ENCODE measurements at places on chromosomes 13 and 19.

DNA sequence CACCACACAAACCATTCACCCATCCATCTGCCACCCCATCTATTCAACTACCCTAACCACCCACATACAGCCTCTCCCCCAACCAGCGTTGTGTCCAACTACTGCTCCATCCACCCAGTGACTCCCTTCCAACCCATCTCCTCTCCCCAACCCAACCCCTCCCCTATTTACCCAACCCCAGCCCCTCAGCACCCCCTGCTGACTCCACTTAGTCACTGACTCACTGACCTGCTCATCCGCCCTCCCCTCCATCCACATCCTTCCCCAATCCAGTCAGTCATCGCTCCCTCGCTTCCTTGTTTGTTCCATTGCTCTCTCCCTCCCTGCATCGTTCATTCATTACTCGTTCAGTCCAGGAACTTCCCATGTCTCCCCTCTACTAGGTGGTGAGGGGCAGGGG lies 39.2 kb downstream of the KCNC3 start:
- no peak for ATAC-seq

GRCh38 chr13:19658831-19659230 lies 25.4 kb downstream of the MPHOSPH8 start:
- ATAC-seq = no peak

DNA sequence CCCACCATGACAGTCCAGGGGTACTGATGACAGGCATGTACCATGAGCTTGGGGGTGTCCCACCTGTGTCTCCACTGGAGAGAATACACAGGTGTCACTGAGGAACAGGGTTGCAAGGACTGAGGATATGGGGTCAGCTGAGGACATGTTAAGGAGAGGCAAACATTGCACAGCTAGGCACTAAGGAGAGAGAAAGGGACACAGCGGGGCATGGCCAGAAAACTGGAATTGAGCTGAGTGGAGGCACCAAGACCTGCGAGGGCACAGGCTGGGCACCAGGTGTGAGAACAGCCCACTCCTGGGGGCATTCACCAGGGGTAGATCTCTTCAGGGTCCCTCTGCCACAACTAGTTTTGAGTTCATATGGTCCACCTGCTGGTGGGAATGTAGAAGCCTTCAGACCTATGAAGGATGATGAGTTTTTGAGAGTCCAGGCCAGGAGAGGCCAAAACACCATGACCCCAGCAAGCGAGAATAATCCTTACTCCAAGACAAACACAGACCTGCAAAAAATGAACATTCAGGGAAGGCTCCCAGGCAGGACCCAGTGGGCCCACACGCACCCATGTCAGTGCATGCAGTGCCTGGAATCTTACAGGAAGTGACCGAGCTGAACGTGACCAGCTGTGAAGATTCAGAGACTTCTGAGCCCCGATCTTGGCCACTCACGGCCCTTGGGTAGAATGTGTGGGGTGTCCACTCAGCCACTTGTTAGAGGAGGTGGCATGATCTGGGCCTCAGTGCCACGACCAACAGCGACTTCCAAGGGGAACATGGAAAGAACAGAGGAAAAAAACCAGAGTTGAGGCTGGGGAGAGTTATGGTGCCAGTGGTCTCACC lies 1.4 kb upstream of the ZNF584 start:
- no peak for ATAC-seq

DNA sequence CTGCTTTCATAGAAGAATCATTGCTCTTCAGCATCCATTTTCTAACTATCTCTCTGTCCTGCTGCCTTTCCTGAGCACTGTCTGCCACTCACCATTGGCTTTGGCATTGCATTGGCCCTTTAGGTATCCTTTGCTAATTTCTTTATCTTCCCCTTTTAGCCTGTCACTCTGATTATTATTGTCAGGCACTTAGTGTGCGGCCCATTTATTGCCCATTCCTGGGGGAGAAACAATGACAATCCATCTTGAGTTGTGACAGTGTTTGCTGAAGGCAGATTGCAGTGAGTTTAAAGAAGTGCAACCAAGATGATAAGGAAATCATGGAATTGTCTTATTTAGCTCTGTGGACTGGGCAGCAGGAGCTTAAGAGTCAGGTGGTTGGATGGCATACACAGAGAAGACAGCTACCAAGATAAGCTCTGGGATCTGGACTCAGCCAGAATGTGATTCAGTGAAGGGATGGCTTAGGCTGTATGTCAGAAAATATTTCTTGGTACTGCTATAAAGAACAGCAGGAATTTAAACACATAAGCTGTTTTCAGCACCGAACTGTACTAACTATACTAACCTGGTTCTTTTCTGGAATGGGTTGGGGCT lies 25.3 kb downstream of the B3GLCT start:
- no peak for ATAC-seq

DNA sequence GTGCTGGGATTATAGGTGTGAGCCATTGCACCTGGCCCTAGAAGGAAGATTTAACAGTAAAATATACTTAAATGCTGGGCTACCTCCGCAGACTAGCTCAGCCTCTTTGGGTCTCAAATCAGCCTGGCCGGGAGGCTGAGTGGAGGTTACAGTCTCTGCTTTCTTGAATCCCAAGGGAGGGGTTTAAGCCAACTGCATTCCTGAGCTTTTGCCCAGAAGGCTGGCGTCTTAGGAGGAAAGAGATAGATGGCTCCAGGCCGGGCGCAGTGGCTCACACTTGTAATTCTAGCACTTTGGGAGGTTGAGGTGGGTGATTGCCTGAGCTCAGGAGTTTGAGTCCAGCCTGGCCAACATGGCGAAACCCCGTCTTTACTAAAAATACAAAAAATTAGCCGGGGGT lies 623 bp upstream of the C5AR1 start:
- no peak for ATAC-seq

DNA sequence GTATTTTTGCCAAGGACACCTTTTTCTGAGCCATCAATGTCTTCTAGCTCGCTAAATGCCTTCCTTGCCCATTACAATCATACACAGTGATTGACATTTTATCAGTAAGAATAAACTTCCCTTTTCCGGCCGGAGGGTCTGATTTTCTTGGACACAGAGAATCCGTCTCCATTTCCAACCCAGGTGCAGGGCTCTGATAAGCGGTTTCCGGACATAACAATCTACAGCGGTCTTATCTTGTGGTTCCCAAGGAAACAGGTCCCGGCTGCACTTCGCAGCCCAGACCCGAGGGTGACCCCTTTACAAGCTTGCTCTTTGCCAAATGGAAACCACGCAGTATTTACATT lies 5.1 kb upstream of the ZNF77 start:
- no peak for ATAC-seq

GRCh38 chr13:59638404-59638803 lies 525.3 kb downstream of the DIAPH3 start:
- ATAC-seq = no peak

Measured in activated CD4-positive, CD25-positive, alpha-beta regulatory T cell treated with anti-CD3 and anti-CD28 coated beads, Interleukin-2, amount 50 U/mL, for 24 hours (primary cell).